Fibroblast of skin of scalp (primary cell): ENCODE measurements at places on chromosomes 2 and 18.

- peak; percentile 81 for DNase-seq
Observed at GRCh38 chr2:226446406-226447001, 353.1 kb downstream of the IRS1 start.

- DNase-seq = peak; percentile 3
Observed at GRCh38 chr2:59706729-59707128, 846.7 kb downstream of the BCL11A start.

DNA sequence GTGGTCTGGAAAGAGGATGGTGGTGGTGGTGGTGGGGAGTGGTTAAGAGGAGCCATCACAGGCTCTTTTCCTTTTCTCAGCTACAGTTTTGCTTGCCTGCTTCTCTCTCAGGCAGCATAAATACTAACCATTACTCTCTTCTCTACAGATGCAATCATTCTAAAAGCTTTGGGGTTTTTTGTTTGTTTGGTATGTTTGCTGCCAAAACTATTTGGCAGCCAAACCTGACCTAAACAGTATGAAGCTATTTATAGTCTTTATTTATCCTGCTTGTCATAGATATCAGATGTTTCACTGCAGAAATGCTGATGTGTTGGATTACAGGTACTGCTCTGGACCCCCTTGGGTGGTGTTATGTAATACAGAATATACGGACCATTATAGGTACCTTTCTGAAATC lies 15.3 kb downstream of the SIX3 start:
- DNase-seq = no peak

DNA sequence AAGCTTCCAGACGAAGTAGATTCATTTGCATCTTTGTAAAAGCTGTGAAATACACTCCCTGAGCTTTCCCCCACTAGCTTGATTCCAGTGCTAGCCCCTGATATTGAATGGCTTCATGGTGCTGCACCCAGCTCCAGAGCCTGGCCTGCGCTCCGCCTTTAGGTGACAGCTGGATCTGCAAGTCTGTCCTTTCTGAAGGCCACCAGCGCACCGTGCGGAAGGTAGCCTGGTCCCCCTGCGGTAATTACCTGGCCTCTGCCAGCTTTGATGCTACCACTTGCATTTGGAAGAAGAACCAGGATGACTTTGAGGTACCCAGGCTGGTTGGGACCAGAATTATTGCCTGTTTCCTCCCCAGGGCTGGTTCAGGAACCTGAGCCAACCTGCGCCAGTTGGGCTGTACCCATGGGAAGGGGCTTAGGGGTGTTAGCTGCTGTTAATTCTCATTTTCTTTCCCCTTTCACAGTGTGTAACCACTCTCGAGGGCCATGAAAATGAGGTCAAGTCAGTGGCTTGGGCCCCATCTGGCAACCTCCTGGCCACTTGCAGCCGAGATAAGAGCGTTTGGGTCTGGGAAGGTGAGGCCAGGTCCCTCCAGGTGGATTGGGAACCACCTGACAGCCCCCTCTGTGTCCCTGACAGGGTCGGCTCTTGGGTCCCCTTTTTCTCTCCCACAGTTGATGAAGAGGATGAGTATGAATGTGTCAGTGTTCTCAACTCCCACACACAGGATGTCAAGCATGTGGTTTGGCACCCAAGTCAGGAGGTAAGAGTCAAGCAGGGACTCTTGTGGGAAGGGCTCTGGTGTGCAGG lies 1.3 kb downstream of the CIAO1 start:
- DNase-seq = peak; percentile 37

- DNase-seq = peak; percentile 40
Observed at GRCh38 chr2:37529830-37530415, 141.5 kb downstream of the CDC42EP3 start.

- DNase-seq = peak; percentile 86
Observed at GRCh38 chr18:27921904-27922751, 254.8 kb downstream of the CDH2 start.

DNA sequence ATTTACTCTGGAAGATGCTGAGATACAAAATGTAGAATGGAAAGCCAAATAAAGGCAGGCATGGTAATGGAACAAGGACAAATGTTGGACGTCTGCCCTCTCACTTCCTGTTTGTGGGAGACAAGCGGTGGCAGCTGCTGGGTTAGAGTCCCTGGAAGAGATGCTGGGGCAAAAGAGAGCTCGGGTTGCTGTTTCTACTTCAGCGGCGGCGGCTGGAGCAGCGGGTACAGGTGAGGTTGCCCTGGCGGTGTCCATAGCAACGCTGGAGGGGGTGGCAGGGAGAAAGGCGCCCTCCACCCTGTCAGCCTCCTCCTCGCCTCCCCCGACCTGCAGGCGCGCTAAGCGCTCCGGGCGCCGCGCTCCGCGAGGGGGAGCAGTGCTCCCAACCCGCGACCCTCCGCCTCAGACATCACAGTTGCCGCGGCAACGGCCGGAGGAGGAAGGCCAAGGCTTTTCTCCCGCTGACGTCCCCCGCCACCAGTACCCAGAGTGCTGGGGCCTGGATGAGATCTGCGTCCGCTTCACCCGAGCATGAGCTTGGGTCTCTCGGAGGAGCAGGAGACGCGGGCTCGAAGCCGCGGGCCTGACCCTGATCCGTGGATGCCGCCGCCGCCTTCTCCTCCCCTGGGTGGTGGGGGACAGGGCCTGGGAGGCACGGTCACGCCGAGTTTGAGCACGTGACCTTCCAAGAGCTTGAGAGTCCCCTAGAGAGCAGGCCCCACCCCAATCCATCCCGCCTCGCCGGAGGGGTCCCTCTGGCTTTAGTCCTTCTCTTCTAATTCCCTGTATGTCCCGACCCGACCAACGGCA lies 65.6 kb downstream of the NOL4 start:
- peak; percentile 34 for DNase-seq

DNA sequence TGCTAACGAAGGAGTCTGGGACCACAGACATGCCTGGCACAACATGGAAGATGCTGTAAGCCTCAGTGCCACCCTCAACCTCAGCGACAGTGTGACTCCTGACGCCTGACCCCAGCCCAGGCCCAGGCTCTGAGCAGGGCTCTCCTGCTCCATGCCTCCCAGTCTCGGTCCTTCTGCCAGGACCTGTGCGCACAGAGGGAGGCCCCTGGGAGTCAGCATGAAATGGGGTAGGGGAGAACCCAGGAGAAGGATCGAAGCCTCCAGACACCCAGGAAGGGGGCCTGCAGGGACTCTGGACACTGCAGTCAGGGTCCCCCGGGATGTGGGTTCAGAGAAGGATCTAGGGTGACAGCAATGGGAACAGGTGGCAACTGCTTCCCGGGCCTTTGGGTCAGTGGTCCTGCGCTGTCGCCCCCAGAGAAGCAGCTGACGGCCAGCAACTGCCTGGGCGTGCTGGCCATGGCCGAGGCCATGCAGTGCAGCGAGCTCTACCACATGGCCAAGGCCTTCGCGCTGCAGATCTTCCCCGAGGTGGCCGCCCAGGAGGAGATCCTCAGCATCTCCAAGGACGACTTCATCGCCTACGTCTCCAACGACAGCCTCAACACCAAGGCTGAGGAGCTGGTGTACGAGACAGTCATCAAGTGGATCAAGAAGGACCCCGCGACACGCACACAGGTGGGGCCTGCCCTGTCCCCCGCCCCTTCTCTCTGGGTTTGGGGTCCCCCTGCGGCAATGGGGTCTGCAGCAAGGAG lies 233.9 kb downstream of the ATAD2B start:
- DNase-seq = no peak

DNA sequence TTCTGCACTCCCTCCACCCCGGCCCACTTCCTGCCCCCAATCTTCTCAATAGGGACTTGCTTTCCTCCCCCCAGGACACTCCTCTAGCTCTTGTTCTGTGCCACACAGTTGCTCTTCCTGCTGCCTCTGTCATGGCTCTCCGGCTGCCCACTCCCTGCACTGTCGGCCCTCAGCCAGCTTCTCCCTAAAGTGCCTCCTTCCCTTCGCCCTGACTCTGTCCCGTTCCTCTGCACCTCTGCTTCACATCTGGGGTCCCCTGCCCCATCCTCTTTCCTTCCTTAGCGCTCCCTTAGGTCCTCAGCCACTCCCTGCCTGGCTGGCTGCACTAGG lies 132.1 kb downstream of the CABLES1 start:
- DNase-seq = no peak

DNA sequence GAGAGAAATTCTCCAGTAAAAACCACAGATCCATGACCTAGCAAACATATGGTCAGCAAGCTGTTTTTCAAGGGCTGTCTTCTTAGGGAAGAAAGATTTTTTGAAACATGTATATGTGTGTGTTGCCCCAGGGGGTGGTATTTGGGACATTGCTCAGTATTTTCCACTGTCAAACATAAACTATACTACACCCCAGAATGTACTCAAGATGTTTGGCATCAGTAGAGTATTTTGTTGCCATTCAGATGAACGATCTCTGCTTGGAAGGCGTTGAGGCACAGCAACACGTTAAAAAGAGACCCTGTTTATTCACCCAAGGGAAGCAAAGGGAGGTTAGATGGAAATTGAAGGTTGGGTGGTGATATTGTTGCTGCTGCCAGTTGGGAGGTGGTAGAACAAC lies 30.0 kb downstream of the EEF1B2 start:
- no peak for DNase-seq

- no peak for DNase-seq
Observed at GRCh38 chr2:75564713-75565359, 4.1 kb upstream of the EVA1A start.

GRCh38 chr18:57267368-57267925 lies 84.9 kb upstream of the ST8SIA3 start:
- DNase-seq = no peak

DNA sequence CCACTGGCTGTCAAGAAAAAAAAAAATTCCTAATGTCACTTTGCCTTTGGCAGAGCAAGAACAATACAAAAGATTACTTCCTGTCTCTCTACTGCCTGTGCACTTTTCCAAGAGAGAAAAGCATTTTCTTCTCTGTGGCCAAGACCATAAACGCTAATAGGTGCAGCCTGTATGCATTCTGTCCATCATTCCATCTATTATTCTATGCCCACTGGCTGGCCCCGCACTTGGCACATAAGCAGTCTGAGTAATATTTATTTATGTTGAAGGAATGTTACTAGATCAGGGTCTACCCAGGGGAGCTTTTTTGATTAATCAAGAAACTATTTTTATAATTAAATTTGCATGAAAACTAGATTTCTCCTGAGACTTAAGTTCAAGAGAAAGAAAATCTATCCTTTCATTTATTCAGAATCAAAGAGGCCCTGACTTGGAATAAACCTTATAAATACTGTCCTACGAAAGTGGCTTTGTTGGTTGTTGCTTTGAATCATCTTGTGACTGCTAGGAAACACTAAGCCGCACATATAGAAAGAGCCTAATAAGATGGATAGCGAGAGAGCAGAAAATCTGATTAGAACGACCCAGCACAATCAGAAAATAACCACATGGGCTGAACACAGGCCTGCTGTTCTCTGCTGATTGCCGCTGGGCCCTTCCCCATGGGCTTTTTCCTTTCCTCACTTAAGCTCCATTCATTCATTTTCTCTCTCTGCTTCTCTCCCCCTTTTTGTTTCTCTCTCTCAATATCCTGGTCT lies 59.4 kb downstream of the MMADHC start:
- DNase-seq = peak; percentile 15

- DNase-seq = no peak
Observed at GRCh38 chr2:38778687-38779082, 675 bp downstream of the GEMIN6 start.

DNA sequence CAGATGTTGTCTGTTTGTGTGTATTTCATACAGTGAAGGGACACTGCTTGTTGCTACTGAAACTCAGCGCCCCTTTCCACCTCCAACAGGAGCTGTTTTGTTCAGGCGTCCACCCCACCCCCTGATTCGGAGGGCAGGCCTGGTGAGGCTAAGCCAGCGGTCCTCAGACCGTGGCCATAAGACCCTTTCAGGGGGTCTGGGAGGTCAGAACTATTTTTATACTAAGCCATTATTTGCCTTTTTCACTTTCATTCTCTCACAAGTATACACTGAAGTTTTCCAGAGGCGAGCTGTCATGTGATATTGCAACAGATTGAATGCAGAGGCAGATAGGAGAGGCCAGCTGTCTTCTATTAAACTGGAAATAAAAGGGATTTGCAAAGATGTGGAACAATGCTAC lies 39.7 kb upstream of the IGFBP5 start:
- peak; percentile 19 for DNase-seq

DNA sequence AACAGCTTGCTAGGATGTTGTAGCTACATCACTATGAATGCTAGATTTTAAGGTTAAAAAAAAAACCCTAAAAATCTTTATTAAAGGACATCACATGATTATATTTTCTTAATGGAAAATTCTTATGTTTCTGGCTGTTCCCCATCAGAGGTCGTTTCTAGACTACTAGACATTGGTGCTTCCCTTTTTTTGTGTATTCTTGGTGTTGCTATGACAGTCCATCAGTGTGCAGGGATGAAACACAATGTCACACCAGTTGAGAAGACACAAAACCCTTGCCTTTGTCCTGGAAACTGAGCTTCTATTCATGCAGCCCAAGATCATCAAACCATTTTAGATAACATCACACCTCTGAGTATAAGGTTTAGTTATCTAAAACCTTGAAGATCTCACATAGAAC lies 19.9 kb upstream of the TMEM131 start:
- no peak for DNase-seq

DNA sequence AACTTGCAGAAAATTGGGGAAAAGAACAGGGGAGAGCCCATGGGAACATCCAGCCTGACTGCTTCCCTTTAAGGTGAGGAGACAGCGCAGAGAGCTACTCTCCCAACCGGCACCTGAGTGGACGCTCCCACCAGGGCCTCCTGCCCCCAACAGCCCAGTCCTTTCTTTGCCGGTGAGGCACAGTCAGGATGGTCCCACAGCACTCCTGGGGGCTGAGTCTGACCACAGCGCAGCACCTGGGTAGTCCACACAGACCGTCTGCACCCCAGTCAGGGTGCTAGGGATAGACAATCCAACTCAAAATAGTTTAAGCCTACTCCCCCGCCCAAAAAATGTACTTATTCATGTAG lies 74.5 kb downstream of the MEX3C start:
- DNase-seq = no peak

- no peak for DNase-seq
Observed at GRCh38 chr2:68119504-68119903, 38.2 kb upstream of the PNO1 start.

DNA sequence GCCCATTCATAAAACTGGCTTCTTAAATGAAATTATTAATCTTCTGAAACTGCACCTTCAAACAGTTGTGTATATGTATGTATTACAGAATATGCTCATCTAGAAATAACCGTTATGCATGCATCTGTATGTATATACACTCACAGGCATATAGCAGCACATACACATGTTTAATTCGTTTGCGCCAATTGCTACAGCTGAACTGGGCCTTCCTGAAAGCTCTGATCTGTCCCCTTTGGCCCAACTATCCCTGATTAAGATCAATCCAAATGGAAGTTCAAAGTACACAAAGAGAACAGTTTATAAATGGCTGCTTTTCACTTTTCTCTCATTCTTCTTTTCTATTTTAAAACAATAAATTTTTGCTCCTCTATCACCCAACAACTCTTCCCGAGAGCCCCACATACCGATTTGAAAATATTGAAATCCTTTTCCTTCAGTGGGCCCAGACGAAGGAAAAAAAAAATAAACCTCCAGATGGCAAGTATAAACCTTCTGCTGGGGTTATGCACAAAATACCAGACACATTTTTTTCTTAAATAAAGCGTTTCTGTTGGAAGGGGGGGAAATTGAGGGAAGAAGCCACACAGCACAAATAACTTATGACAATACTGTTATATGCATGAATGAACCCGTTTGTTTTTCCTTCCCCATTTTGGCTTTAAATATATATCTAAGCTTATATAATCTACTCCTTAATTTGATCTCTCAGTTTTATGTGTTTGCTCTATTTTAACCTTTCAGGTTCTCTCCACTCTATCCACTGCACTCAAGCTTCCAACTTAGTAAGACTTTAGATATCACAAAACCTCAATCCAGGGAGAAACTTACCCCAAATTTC lies 267.3 kb downstream of the TCF4 start:
- peak; percentile 54 for DNase-seq
